Activated CD4-positive, alpha-beta T cell treated with anti-CD3 and anti-CD28 coated beads for 48 hours (primary cell): ENCODE measurements at places on chromosomes 13 and 19.

DNA sequence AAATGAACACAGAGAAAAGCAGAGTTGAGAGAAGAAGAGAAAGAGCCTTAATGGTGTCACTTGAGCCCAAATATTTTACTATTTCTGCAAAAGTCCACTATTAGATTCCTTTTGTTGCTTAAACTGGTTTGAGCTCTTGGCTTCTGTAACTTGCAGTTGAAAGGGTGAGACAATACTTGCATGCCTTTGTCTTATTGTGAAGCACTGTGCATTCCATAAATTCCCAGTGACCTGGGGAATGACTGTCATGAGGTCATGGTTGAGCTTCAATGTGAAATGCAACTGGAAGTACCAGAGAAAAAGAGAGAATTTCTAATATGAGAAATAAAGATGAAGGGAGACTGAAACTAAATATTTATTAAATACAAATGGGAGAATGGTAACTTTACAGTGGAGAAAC is 310.9 kb downstream of the TDRD3 start:
- DNase-seq, result no peak

- DNase-seq, result no peak
Measured at GRCh38 chr13:27172495-27172842, 858 bp upstream of the USP12 start.

- DNase-seq, result no peak
Measured at GRCh38 chr19:51760697-51761356, at the start of gene FPR2. Gene FPR2 (plus strand): TSS chr19:51761180. CDS start chr19:51768659, 7,479 bp downstream.

GRCh38 chr13:57123681-57124080 is 17.0 kb upstream of the PRR20A start:
- DNase-seq, result no peak

DNA sequence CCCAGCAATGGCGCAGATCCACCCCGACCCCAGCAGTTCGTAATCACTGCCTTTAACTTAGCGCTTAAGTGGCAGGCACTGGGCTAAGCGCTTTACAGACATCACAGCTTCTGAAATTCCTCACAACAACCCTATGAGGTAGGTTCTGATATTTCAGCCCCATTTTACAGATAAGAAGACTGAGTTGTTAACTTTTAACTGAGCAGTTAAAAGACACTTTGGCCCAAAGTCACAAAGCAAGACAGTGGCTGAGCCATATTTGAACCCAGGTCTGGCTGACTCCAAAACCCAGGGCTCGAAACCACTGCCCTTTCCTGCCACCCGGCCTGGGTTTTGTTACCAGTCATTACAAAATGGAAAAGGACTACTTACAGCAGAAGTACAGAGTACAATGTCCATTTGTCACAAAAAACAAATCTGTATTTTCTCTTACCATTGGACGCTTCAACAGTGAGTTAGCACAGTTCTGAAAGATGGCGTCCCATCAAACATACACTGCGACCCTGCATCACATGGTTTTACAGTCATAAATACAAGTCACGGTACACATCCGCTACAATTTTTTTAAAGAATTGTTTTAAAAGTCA is 8.5 kb downstream of the HNRNPL start:
- DNase-seq, result no peak

- DNase-seq, result no peak
Measured at GRCh38 chr13:95323930-95324662, 22.8 kb upstream of the ABCC4 start.

DNA sequence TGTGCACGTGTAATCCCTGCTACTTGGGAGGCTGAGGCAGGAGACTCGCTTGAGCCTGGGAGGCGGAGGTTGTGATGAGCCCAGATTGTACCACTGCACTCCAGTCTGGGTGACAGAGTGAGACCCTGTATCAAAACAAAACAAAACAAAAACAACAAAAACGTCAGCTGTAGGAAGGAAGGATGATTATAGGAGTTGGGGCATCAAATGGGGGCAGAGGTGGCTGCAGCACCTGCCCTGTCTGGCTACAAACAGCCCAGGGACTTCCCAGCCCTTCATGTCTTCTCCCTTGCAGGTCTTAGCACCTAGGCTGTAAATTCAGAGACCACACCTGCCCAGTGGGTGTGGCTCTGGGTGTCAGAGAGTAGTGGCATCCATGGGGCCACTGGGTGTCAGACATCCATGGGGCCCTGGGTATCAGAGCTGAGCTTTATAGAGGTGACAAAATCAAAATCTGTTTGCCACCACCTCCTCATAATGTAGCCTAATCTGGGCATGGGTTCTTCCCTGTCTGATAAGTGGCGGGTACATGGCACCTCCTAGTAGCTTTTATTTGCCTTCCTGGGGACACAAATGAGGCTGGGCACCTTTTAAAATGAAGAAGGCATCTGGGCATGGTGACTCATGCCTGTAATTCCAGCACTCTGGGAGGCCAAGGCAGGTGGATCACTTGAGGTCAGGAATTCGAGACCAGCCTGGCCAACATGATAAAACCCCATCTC is 4.7 kb upstream of the B3GNT3 start:
- DNase-seq, result no peak

- DNase-seq, result peak; percentile 74
Measured at GRCh38 chr13:94674609-94675348, 37.6 kb downstream of the SOX21 start.

DNA sequence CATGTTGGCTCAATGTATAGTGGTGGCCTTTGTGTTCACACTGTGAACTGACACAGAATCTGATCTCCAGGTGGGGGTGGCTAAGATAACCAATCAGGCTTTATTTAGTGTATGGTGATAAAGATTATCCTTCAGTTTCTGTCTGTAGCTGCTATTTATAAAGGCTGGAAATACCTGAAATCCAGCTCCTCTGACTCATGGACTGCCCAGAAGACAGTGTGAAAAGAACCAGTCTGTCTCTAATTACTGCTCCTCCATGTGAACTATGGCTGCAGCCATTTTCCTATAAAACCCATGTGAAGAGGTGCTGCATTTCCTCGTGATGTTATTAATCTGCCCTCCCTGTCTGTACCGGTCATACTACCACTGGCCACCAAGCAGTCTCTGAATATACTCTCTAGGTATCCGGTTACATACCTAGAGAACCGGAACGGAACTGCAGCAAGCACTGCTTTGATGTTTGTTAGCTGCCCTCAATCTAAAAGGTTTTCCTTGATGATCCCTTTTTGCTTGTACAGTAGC is 238.0 kb downstream of the LHFPL6 start:
- DNase-seq, result no peak

DNA sequence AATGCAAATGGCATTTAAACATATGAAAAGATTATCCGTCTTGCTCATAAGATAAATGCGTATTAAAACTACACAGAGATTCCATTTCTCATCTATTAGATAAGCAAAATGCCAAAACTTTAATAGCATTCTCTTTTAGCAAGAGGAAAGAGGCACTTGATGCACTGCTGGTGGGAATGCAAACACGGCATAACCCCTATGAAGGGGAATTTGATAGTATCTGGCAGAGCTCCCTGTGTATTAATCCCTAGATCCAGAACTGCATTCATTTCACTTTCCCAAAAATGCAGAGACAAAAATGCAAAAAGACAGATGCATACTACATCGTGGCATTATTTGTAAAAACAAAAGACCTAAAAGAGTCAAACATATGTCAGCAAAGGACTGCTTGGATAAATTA is 193.6 kb upstream of the STARD13 start:
- DNase-seq, result no peak

DNA sequence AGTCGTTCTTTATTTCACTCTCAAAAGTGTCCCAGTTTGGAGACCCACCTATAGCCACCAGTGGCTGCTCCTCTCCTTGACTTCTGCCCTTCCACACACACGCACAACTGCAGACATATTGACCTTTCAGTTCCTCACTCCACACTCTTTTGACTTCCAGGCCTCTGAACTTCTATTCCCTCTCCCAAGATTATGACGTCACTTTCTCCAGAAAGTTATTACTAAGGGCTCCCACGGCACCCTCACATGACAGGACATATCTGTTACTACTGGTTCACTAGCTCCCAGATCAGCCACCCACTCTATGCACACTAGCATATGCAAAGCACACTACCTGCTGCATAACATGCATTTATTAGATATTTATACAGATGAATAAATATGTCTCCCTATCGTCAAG is 45.9 kb downstream of the XPO4 start:
- no peak for DNase-seq

DNA sequence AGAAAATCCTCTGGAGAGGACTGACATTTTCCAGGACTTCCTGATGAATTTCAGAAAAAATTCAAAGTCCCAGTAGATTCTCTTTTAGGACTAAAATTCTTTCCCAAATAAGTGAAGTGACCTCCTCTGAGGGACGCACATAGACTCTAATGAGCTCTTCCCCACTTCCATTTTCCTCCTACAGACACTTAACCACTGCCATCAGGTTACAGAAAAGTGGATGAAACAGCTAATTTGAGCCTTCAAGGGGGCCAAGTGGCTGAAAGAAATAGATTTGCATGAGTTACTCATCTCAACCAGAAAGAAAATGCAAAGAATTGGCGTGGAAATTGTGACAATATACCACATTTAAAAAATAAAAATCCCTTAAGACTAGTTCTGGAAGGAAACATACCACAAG is 185.3 kb upstream of the EDNRB start:
- DNase-seq, result no peak

DNA sequence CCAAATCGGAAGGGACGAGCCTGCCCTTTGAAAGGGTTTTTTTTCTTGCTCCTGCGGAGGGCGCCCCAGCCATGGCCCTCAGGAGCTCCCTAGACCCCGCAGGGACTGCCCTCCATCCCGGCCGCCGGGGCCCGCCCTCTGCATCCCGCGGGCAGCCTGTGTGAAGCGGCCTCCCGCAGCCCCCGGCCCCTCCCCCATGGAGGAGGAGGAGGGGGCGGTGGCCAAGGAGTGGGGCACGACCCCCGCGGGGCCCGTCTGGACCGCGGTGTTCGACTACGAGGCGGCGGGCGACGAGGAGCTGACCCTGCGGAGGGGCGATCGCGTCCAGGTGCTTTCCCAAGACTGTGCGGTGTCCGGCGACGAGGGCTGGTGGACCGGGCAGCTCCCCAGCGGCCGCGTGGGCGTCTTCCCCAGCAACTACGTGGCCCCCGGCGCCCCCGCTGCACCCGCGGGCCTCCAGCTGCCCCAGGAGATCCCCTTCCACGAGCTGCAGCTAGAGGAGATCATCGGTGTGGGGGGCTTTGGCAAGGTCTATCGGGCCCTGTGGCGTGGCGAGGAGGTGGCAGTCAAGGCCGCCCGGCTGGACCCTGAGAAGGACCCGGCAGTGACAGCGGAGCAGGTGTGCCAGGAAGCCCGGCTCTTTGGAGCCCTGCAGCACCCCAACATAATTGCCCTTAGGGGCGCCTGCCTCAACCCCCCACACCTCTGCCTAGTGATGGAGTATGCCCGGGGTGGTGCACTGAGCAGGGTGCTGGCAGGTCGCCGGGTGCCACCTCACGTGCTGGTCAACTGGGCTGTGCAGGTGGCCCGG is 815 bp downstream of the MAP3K10 start:
- peak; percentile 21 for DNase-seq

DNA sequence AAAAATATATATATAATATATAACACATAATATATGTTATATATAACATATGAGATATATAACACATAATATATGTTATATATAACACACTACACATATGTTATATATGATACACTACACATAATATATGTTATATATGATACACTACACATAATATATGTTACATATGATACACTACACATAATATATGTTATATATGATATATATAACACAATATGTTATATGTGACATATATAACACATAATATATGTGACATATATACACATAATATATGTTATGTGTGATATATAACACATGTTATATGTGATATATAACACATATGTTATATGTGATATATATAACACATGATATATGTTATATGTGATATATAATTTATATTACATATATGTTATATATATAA is 129.7 kb downstream of the CACNA1A start:
- DNase-seq, result no peak

- DNase-seq, result no peak
Measured at GRCh38 chr13:51760592-51760991, 43.4 kb downstream of the DHRS12 start.

- DNase-seq, result peak; percentile 29
Measured at GRCh38 chr13:114099191-114099590, 33.2 kb downstream of the RASA3 start.

- DNase-seq, result no peak
Measured at GRCh38 chr19:48495396-48495795, 16.2 kb downstream of the LMTK3 start.

DNA sequence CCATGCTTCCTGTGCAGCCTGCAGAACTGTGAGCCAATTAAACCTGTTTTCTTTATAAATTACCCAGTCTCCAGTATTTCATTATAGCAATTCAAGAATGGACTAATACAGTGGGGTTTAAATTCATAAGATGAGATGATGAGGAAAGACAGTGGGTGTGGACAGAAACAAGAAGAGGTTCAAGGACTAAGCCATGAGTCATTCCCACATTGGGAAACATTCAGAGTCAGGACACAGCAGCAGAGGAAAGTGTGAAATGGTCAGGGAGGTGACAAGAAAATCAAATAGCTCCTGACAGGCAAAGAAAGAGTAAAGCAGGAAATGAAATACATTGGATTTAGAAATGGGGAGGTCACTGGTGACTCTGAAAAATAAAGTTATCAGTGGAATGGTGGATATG is 9.1 kb downstream of the ZNF841 start:
- DNase-seq, result no peak

DNA sequence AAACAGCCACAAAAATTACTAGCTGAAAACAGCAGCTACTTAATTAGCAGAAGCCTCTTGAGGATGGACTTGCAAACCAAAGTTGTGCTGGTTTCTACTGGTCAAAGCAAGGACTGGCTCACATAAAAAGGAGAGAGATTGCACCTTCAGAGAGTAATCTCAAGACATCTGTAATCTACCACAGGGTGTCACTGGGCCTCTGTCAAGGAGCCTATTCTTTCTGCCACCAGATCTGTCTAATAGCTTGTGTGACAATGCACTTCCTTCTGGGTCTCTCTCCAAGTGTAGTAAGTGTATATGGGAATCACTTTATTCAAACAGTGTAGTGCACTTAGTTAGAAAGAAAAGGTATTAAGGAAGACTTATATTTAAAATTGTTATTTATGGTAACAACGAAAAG is 24.4 kb upstream of the ZNF561 start:
- no peak for DNase-seq

GRCh38 chr19:18203408-18203862 is 407 bp downstream of the RAB3A start:
- peak; percentile 58 for DNase-seq

- DNase-seq, result no peak
Measured at GRCh38 chr13:82912564-82912963, 969.7 kb downstream of the SLITRK1 start.

GRCh38 chr13:45289936-45290563 is 50.9 kb downstream of the TPT1 start:
- DNase-seq, result no peak

- DNase-seq, result no peak
Measured at GRCh38 chr13:100140441-100140840, 51.5 kb downstream of the PCCA start.

GRCh38 chr13:75760131-75761021 is 124.2 kb downstream of the LMO7 start:
- no peak for DNase-seq
